Endothelial cell (in vitro differentiated cells): ENCODE measurements at places on chromosomes 3 and 15.

DNA sequence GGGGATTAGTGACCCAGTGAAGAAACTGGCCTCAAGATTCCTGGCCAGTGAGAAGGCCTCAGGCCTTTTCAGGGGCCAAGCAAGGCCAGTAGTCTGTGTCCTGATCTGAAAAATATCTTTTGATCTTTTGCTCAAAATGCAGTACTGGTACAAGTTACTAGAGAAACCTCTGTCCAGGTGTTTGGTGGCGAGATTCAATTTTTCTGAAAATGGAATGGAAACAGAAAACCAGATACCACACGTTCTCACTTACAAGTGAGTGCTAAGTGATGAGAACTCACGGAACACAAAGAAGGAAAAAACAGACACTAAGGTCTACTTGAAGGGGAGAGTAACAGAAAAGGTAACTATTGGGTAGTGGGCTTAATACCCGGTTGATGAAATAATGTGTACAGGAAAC lies 463.4 kb downstream of the ZIC1 start:
- no peak for DNase-seq

GRCh38 chr3:179842061-179842460 lies 189.2 kb downstream of the USP13 start:
- no peak for DNase-seq

DNA sequence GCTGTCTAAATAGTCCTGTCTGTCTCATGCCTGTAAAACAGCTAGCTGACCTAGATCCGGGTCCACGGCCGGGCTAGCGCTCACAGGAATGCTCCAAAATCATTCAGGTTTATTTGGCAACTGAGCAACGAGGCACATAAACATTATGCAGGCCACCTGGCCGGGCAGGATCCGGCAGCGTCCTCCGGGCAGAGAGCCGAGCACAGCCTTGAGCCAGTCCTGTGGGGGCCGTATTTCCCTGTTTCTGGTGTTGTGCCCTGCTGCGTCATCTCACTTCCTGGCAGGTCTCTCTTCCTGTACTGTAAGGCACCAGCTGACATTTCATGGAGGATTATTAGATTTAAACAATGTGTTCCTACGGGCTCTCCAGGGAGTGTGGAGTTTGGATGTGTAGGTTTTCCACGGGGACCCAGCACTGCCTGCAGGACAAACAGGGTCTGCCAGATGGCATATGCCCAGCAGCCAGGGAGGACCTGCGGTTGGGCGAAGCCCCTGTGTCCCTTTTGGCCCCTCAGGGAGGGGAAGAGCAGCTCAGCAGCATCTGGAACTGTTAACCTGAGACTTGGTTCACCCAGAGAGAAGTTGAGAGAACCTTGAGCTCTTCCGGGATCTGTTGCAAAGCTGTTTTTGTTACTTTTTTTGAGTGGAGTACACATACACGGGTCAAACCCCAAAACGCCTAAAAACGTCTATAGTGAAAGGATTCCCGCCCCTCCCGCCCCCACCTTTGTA lies 16.6 kb upstream of the LRRK1 start:
- no peak for DNase-seq

- DNase-seq: no peak
Observed at GRCh38 chr15:64117759-64118487, 22.1 kb downstream of the SNX1 start.

DNA sequence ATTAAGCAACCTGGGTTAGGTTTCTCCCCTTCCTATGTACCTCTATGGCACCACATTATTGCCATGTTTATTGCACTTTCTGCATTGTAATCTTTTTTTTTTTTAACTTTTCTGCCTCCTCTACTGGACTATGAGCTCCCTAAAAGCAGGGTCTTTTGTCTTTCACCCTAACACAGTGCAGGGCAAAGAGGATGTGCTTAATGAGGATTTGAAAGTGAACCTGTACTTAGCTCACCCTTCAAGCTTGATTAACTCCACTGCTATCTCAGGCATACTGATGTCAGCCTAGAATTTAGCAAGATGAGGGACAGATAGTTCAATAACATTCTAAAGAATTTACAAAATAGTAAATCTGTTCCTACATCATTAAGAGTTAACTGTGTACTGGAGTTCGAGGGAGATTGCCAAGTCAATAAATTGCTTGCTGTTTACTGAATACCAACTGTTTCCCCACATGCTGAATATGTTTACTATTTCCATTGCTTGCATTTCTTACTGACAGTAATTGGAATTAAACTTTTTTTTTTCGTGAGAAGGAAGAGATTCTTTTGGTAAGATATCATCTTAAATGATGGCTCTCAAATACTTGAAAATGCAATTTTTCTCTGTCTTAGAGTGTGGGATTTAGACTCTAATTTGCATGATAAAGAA lies 15.7 kb upstream of the PPARG start:
- no peak for DNase-seq

DNA sequence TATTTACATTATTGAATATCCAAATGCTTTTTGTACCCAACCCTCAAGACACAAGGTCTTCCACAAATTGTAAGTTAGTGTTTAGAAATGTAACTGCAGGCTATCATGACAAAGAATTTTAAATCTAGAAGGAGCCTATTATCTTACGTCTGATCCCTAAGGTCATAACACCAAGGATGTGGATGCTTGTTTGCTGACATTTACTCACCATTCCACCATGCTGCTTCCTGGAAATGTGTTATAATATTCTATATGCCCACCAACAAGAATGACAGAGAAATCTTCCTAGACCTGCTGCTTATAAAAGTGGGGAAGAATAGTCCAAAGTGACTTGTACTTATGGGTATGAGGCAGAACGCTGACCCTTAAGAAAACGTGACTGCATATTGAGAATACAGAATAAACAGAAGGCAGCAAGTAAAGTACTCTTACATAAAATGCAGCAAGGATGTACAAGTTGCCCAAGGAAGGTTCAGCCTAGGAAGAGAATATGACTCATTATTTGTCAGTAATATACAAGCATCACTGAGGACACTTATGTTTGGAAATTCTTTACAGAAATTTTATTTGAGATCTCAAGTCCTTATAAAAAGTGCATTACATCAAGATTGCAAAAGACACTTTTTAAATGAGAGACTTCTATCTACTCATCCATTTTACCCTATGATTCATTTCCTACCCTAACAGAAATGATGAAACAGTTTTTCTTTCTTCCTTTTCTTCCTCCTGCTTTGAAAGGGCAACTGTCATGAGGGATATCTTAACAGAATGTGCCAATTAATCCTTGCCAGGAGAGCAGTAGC lies 59.6 kb downstream of the ESYT3 start:
- no peak for DNase-seq

- DNase-seq: peak; percentile 57
Observed at GRCh38 chr3:98732286-98733052, 30.7 kb upstream of the ST3GAL6 start.

GRCh38 chr15:28881600-28881999 lies 4.2 kb upstream of the APBA2 start:
- no peak for DNase-seq

GRCh38 chr3:42700366-42701288 lies 2.0 kb downstream of the HHATL start:
- DNase-seq: no peak

GRCh38 chr3:23518441-23518840 lies 287.3 kb upstream of the UBE2E1 start:
- no peak for DNase-seq

GRCh38 chr3:149612456-149612855 lies 45.4 kb downstream of the WWTR1 start:
- DNase-seq: no peak

- DNase-seq: no peak
Observed at GRCh38 chr15:67109141-67110034, 44.0 kb downstream of the SMAD3 start.

GRCh38 chr15:66293419-66294156 lies at the start of gene DIS3L:
DIS3L (plus strand) TSS chr15:66293568; CDS start chr15:66293597, 29 bp downstream.
- DNase-seq: peak; percentile 56

- DNase-seq: no peak
Observed at GRCh38 chr15:67322481-67322880, 67.9 kb downstream of the IQCH start.

DNA sequence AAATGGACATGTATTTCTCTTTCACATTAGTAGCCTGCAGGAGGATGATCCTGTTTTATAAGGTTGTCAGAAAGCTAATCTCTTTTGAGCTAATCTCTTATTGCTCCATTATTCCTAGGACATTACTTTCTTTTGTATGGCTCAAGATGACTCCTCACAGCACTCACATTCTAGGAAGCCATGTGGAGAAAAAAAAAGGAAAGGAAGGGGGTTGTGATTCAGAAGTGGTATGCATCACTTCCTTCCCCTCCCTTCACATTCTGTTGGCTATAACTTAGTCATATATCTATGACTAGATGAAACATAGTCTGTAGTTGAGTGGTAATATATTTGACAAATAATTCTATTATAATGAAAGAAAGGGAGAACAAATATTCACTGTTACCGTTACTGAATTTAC lies 168.8 kb upstream of the TTC14 start:
- no peak for DNase-seq

DNA sequence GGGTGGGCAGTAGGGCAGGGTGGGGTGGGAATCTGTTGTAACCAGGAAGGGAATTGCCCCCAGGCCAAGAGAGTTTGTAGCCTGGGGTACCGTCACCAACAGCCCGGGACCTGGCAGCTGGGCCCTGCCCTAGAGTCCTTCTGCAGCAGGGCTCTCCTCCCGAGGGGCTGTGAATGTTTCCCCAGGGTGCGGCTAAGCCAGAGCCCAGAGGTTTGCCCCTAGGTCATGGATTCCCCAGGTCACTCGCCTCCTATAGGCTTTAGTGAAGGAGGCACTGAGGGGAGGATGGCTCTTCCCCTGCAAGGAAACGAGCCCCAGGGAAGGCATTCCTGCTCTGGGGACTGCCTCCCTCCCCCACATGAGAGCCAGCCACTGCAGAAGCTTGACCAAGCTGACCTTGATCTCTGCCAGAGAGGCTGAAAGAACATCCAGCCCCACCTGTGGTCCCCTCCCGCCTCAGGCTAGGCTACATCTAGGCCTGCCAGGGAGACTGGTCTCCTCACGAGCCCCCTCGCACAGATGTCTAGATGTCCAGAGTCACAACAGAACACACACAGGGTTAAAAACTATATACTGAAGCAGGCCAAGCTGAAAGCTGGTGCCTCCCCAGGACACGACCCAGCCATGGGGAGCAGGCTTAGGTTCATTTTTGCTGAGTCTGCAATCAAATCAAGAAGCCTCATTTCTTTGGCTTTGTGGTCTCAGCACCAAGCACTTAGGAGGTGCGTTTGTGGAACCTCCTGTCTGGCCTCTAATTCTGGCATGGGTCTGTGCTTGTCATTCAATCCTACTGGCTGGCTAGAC lies 69.1 kb upstream of the TAMM41 start:
- no peak for DNase-seq

GRCh38 chr15:90367576-90367975 lies 15.5 kb downstream of the ZNF774 start:
- DNase-seq: no peak

GRCh38 chr3:190070622-190071347 lies 49.9 kb downstream of the P3H2 start:
- no peak for DNase-seq

GRCh38 chr3:31724651-31725050 lies 191.9 kb downstream of the STT3B start:
- DNase-seq: no peak

GRCh38 chr3:94735354-94735753 lies 672.5 kb downstream of the NSUN3 start:
- no peak for DNase-seq

DNA sequence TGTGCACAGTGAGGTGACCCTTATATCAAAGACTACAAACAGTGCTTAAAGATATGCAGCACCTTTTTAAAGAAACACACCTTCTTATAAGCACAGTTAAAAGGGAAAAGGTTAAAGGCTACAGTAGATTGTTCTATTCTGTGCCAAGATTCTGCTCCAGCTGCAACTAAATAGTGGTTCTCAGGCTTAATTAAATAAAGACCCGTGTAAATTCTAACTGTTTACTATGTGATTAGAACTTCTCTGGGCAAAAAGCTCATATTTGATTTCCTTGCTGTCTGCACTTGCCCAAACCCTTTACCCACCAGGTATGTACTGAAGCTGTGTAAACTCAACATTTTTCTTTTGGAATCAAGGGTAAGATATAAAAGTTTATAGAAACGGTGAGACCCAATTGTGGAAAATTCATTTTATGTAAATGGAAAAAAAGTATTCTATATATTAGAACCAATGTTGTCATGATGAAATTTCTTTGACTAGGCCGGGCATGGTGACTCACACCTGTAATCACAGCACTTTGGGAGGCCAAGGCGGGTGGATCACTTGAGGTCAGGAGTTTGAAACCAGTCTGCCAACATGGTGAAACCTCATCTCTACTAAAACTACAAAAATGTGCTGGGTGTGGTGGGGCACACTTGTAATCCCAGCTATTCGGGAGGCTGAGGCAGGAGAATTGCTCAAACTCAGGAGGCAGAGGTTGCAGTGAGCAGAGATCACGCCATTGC lies 230.6 kb downstream of the MECOM start:
- no peak for DNase-seq

GRCh38 chr3:143139762-143140161 lies 20.2 kb downstream of the CHST2 start:
- no peak for DNase-seq

- no peak for DNase-seq
Observed at GRCh38 chr3:67580430-67581000, 73.9 kb downstream of the SUCLG2 start.

DNA sequence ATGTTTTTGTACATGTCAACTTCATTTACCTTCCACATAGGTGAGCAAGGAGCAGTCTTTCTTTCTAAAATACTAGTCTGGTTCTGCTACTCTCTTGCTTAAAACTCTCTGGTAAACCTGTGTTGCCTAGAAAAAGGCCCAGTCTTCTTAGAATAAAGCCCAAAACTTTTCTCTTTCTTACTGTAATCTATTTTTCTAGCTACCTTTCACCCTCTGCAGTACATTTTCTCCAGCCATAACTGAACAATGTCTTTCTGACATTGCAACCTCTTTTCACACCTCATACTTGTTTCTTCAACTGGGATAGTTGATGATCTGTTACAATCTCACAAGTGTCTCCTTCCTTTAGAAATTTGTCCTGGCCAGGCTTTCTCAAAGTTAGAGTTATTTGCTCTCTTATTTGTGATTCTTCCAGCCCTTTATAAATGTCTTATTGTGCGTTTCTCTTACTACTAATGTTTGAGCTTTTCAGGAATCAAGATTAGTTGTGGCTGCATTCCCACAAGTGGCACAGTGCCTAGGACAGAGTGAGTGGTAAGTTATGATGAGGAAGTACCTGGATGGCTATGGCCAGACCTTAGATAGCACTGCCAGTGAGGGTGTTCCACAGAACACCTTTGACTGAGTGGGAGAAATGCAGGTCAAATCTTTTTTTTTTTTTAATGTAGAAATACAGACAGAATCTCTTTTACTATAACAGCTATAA lies 313.4 kb upstream of the SATB1 start:
- no peak for DNase-seq

DNA sequence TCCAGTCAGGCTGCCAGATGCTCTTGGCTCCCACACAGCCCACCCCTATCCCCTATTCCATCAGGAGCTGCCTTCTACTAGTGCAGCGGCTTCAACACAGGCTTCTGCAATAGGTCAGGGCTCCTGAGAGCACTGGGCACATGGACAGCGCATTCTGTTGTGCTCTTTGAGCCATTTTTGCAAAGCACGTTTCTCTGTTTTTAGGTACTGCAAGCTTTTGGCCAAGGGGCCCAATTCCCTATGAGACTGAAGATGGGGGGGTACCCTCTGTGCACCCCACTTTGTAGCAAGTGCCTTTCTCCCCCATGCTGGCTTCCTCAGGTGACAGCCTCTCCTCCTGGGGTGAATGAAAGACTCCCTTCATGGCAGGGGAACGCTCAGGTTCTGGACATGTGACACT lies 31.2 kb downstream of the CHDH start:
- DNase-seq: no peak

- no peak for DNase-seq
Observed at GRCh38 chr3:132435224-132435910, 18.1 kb downstream of the DNAJC13 start.
